CD4-positive, alpha-beta T cell treated with Interleukin-6 for 4 hours (primary cell): ENCODE measurements at places on chromosomes 13 and 19.

- DNase-seq = no peak
Measured at GRCh38 chr13:44293374-44293773, 80.2 kb upstream of the SERP2 start.

GRCh38 chr13:103104340-103104739 lies 38.1 kb upstream of the SLC10A2 start:
- no peak for DNase-seq

DNA sequence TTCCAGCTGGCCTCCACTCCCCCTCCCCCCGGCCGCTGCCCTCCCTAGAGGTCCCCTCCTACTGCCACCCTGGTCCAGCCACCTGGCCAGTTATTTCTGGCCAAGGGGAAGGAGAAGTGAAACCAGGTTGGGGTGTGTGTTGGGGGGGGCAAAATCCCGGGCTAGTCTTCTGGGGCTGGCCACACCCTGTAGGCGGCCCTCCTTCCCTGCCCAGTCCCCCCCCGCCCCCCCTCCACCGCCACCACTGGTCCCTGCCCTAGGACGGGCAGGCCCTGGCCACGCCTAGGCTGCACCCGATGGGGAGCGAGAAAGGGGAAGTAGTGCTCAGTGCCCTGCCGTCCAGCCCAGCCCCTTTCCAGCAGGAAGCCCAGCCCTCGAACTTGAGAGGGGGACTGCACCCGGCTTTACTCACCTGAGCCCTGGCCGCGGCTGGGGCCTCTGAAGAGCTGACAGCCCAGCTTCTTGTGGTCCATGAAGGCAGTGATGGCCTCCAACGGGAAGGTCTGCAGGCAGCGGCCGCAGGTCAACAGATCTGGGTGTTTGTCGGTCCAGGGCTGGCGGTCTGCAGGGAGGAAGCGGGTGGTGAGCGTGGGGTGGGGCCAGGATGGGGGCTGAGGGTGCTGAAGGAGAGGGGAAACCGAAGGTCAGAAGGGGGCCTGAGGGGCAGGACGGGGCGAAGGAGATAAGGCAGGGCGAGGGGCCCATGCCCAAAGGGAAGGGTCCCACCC lies 813 bp downstream of the ZNF296 start:
- peak; percentile 34 for DNase-seq

- no peak for DNase-seq
Measured at GRCh38 chr19:38145623-38146022, 78.4 kb downstream of the DPF1 start.

- DNase-seq = no peak
Measured at GRCh38 chr13:105806628-105806920, 728.9 kb downstream of the EFNB2 start.

DNA sequence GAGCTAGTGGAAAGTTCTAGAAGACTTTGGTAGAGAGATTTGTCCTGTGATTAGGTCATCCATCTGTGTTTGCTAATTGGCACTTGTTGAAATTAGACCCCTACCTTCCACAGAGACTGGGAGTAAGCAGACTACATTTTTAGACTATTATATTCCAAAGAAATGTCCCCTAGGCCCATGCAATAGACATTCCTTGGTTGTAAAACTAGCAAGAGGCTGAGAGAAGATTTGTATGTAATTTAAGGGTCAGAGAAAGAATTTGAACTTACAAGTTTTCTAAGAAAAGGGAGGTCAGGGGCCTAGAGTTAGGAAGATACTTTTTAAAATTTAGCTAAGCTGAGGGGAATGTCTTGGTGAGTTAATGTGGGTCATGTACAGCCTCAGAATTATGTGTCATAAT lies 470.7 kb upstream of the SLITRK1 start:
- DNase-seq = no peak

DNA sequence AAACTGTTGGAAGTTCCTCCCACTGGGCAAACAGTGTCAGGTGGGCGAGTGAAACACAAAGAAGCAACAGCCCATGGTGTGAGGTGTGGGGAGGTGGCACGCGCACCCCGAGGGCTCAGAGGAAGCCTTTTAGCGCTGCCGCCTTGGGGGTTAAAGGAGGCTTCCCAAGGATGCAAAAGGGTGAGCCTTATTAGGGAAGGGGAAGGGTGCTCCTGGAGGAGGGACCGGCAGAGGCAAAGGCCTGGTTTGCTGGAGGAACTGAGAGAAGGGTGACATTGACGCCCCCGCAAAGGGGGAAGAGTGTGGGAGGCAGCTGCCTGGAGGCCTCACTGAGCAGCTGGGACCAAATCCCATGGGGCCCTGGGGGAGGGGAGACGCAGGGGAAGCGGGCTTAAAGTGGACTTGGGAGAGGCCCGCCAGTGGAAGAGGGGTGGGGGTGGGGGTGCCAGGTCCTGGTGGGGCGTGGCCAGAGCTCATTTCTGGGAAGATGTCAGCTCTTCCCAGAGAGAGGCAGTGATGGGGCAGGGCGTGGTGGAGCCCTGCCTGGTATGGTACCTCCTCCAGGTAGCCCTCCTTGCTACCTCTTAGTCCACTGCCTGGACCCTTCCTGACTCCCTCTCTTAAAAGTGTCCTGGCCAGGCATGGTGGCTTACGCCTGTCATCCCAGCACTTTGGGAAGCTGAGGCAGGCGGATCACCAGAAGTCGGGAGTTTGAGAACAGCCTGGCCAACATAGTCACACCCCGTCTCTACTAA lies 12.0 kb upstream of the FCHO1 start:
- DNase-seq = no peak

- DNase-seq = no peak
Measured at GRCh38 chr13:42129033-42129432, 80.6 kb downstream of the DGKH start.

DNA sequence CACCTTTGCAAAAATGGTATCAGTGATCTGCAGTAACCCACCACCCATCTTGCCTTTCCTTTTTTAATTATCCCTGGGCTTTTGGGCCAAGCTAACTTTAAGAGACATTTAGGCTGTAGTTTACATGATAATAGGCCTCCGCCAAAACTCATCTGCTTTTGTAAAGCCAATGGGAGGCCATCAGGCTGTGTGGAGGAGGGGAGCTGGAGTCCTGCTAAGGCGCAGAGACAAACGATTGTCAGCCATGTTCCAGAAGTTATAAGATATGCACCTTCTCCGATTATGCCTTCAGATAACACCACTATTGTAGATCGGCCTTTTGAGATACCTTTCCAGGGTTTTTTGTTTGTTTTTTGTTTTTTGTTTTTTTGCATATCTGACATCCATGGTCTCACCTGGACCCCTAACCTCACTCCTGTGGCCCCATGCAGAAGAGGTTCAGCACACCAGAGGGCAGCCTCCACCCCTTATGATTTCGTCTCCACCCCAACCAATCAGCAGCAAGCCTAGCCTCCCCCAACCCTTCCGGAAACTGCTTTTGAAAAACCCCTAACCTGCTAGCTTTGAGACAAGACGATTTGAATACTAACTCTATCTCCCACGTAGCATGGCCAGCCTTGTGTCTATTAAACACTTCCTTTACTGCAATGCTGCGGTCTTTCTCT lies 113.9 kb upstream of the UBL3 start:
- DNase-seq = no peak

DNA sequence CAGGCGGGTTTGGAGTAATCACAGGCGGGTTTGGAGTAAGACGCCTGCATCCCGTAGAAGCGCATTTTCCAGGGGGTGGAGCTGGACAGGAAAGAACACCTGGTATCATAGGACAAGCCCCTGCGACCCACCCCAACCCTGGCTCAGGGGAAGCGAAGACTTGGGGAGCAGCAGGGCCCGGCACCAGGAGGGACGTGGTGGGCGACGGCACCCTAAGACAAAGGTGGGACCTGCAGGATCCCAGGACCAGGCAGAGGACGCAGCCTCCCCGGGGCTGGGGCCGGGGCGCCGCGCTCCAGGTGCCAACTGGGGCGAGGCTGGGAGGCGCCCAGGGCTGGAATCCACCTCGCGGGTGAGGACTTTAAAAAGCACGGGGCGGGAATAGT lies 520 bp downstream of the ZNF600 start:
- peak; percentile 3 for DNase-seq

DNA sequence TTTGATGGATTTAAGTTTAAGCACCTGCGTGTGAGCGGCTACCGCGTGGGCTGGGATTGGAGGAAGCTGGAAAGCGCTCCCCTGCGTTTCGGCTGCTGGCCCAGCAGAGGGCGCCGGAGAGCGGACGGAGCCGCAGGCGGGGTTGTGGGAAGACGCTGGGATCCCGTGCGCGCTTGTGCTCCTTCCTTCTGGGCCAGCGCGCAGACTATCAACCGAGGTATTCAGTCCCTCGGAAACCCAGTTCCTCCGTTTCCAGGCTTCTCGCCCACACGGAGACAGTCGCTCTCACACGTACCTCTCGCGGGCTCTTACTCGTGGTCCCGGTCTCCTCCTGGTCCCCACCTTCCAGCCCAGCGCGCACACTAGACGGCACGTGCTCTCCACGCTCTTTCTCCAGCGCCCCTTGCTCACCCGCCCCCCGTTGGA lies 28.8 kb downstream of the EPN1 start:
- peak; percentile 46 for DNase-seq

- no peak for DNase-seq
Measured at GRCh38 chr19:51607077-51607476, 23.1 kb downstream of the SIGLEC5 start.

DNA sequence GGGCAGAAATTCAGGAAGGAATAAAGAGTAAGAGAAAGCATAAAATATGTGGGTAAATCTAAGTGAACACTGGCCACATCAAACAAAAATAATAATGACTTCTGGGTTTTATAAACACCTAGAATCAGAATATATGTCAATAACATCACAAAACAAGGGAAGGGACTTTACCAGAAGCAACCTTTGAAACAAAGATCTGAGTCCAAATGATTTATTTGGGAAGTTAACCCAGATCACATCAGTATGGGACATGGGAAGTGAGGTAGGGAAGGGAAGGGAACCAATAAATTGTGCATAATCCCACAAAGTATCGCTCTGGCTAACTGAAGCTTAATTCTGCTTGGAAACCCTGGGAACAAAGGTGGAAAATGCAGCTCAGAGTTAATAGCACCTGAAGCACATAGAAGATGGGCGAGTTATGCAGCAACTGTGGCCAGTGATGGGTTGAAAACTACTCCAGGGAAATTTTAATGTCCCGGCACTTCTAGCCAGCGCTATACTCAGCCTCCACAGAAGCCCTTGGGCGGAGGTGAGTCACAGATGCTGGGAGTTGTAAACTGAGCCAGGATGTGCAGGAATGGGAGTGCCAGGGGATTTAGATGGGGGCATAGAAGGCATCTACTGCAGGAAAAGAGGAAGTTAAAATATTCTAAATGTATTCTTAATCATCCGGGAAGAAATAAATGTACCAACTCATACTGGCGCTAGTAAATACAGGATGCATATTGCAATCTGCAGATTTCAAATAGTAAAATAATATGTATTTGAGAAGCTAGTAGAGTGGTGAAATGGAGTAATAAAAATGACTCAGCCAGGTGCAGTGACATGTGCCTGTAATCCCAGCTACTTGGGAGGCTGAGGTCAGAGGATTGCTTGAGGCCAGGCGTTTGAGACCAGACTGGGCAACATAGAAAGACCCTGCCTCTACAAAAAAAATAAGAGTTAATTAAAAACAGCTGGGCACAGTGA lies 34.2 kb upstream of the CEBPG start:
- DNase-seq = no peak

GRCh38 chr13:91031508-91031907 lies 316.0 kb upstream of the MIR17HG start:
- DNase-seq = no peak

- peak; percentile 33 for DNase-seq
Measured at GRCh38 chr13:111202745-111203144, 87.6 kb downstream of the ARHGEF7 start.

- DNase-seq = peak; percentile 49
Measured at GRCh38 chr19:3547301-3547731, 8.3 kb downstream of the TEKTIP1 start.

- no peak for DNase-seq
Measured at GRCh38 chr19:45554481-45554880, 30.1 kb downstream of the OPA3 start.

GRCh38 chr19:4372165-4373012 lies 28.0 kb downstream of the SH3GL1 start:
- DNase-seq = no peak

DNA sequence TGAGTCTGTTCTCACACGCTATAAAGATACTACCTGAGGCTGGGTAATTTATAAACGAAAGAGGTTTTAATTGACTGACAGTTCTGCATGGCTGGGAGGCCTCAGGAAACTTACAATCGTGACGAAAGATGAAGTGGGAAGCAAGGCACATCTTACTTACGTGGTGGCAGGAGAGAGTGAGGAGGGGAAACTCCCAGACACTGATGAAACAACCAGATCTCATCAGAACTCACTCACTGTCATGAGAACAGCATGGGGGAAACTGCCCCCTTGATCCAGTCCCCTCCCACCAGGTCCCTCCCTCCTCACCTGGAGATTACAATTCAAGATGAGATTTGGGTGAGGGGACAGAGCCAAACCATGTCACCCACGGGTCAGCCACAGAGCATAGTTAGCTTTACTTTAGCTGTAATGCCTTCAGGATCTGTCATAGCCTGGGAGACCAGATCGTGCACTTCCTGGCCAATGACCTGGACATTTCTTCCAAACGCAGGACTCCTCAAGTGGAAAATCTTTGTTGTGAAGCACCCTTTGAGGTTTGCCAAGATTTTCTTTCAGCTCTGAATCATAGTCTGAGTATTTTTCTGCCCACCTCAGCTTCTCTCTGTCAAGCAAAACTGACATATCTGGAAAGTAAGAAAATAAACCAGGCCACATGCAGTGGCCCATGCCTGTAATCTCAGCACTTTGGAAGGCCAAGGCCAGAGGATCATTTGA lies 25.2 kb upstream of the HIF3A start:
- no peak for DNase-seq

DNA sequence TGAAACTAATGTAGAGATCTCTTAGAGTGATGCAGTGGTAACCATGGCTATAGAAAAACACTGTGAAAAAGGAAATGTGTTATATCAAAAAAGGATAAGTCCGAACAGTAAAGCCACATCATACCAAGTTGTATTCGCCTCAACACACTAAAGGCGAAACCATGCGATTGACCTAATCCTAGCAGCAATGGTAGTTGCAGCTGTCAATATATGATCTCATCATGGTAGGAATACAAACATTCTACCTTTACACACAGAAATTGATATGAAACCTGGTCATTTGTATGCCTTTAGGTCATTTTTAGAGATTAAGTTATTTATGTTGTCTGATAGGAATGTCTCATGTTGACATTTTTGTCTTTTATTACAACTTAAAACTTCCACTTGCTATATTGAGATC lies 271.9 kb downstream of the SLITRK6 start:
- no peak for DNase-seq

DNA sequence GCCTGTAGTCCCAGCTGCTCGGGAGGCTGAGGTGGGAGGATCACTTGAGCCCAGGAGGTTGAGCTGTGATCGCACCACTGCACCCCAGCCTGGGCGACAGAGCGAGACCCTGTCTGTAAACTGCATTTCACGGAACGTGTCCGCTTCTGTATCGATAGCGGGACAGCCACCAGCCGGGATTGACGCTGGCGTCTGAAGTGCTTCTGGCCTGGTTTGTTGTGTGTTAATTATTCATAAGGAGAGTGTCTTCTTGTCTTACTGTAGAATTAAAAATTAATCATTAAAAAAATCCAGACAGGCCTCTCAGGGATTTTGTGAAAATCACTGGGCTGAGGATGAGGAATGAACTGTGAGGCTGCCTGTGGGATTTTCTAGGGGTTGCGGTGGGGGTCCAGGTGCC lies 16.2 kb upstream of the MISP start:
- no peak for DNase-seq
